ENCODE measurements at places on chromosomes 11 and 22.
A peak's percentile ranks its signal among the peaks of the same experiment; 100 is the strongest.

- no peak for DNase-seq
These were observed 38.6 kb upstream of the NOX4 start for GRCh38 chr11:89529626-89530380.

DNA sequence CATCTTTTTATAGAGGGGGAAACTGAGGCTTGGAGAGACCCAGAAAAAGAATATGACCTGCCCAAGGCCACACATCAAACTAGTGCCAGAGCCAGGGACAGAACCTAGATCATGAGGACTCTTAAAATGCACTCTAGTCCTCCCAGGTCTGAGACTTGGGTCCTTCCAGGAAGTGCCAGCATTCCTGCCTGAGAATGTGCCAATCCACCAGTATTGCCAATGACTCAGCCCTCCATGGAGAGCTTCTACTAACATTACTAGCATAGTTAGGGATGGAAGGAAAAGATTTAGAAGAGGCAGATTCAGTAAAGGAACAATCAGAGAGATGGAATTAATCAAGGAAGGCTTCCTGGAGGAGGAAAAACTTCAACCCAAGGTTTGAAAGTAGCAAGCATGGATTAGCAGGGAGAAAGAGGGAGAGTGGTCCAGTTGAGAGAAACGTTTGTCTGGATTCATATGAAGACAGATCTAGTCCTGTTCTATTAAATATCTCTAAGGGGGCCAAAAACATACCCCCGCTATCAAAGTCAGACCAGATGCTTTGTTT, 20.1 kb upstream of the SMIM35 start:
- DNase-seq, result no peak

GRCh38 chr11:71281204-71281603, 28.8 kb upstream of the SHANK2 start:
- no peak for DNase-seq

DNA sequence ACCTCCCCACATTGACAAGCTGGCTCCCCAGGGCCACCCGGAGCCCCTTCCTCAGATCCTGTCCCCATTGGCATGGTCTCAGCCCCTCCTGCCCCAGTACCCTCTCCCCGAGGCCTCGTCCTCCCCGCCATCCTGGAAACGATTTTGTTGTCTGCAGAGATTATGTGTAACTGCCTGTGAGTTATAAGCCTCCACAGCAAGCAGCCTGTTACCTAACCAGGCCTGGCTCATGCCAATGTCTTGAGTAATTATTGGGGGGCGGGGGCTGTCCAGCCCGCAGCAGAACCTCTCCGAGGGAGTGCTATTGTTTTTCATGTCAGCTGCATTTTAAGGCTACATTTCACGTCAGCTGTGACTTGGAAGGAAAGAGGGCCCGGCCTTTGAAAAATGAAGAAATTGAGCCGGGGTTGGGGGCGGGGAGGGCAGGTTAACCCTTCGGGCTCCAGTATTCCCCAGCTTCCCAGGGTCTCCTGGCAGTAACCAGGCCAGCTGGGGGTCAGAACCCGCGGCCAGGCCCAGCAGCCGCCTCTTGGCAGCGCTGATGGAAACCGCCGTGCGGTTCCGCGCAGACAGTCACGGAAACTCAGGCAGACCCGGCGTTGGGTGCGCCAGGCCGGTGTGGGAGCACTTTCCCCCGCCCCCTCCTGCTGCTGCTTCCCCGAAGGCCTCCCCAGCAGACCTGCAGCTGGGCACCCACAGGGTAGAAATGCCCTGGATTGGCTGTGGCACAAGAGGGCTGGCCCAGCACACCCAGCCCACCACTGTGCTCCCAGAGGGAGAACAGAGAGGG, 59.5 kb downstream of the CDKN1C start:
- DNase-seq, result peak; percentile 89

DNA sequence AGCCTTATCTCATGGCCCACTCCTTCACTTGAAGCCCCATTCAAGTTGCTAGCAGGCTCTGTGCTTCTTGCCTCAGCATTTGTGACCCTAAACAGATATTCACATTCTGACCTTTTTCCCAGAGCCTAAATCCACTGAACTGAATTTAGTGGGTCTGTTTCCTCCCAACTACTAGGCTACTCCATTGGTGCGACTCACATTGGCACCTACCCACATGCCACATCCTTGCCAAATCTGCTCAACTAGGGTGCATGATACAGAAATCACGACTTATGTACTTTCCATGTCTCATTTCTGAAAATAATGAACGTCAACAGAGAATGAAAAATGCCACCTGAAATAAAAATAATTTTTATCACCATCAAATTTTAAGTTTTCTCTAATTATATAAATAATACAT, 8.4 kb upstream of the MMP12 start:
- no peak for DNase-seq

- DNase-seq, result no peak
These were observed 58.8 kb downstream of the CHRDL2 start for GRCh38 chr11:74672332-74672955.

DNA sequence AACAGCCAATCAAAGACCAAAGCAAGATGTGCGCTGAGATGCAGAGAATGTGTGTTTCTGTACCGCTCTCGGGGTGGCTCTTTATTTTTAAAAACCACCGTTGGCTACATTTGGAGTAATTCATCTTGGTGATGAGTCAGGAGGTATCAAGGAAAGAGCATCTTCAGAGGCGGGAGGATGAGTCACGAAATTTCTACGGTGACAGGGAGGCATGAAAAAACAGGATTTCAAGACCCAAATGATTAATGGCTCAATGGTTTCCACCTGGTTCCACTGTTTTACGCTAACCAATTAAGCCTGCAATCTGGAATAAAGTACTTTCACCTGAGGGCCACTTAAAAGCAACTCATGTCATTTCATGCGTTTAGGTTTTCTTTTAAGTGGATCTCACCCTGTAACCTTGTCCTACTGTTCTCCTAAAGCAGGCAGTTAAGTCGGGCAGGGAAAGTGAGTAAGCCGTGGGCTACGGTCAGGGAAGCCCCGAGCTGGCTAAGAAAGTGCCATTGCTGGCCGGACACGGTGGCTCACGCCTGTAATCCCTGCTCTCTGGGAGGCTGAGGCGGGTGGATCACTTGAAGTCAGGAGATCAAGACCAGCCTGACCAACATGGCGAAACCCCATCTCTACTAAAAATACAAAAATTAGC, 74.6 kb downstream of the CELSR1 start:
- DNase-seq, result no peak

- peak; percentile 53 for DNase-seq
These were observed 540 bp downstream of the MS4A14 start for GRCh38 chr11:60396799-60397198.

- DNase-seq, result no peak
These were observed 41.3 kb downstream of the CECR2 start for GRCh38 chr22:17410576-17410975.

GRCh38 chr11:16817351-16817750, 78.9 kb downstream of the C11orf58 start:
- no peak for DNase-seq

GRCh38 chr22:40111451-40111850, 66.3 kb upstream of the TNRC6B start:
- DNase-seq, result no peak

- no peak for DNase-seq
These were observed 122.7 kb downstream of the DBX1 start for GRCh38 chr11:20037396-20038153.

GRCh38 chr11:129458278-129458677, 82.6 kb downstream of the BARX2 start:
- no peak for DNase-seq

- no peak for DNase-seq
These were observed 16.9 kb upstream of the RELT start for GRCh38 chr11:73359341-73359740.

DNA sequence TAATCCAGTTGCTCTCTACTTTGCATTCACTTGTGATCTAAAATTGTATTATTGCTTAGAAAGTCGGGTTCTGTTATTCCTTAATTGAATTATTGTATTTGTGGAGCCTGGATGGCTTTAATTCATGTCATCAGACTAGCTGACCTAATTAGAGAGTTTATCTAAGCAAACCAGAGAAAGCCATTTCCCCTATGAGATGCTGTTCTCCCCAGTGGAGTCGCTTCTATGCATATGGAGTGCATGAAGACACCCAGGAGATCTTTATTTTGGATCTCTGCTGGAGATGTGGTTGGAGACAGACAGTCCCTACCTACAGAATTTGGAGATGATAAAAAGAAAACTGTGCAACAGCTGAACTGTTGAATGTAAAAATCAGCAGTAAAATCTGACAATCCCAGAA, 45.2 kb upstream of the MYO18B start:
- no peak for DNase-seq

DNA sequence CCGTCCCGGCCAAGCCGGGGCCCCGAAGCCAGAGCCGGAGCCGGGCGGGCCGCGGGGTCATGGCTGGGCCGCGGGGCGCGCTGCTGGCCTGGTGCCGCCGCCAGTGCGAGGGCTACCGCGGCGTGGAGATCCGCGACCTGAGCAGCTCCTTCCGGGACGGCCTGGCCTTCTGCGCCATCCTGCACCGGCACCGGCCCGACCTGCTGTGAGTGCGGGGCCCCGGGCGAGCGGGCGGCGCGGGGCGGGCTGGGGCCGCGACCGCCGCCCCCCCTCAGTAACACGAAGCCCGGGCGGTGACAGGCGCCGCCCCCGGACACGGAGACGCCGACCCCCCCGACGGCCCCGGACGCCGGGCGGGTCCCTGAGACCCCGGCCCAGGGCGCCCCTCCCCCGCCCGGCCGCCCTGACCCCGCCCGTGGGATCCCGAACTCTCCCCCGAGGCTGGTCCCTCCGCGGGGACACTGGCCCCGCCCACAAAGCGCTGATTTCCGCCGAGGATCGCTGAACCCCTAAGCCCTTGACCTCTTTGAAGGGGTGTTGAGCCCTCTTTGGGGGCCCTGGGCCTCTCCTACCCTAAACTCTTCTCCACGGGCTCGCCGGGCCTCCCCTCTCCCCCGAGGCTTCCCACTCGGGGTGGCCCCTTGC, 389 bp downstream of the MICALL1 start:
- no peak for DNase-seq

DNA sequence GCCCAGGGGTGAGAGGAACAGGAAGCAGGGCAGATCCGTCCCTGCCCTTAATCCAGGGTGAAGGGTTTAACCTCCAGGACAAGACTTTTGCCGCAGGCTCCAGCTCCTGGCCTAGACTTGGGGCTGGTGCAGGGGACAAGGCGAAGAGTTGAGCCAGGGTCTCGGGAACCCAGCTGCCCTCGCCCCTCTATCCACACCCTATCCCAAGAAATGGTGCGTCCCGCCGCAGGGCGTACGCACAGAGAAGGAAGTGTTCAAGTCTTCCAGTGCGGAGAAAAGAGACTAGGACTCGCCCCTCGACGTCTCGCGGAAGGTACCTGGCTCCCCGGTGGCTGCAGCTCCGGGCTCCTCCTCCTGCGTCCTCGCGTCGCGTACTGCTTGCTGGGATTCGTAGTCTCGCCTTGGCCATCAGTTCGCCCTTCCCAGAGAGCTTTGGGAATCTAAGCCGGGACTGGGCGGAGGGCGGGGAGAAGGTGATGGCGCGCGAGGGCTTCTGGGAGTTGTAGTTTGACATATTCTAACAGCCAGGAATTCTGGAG, at the start of gene ZMAT5:
TSS of gene ZMAT5 (minus strand) at position 376 of the 539 bp plus-strand sequence. CDS start 18,463 bp downstream, outside the sequence.
- peak; percentile 95 for DNase-seq

DNA sequence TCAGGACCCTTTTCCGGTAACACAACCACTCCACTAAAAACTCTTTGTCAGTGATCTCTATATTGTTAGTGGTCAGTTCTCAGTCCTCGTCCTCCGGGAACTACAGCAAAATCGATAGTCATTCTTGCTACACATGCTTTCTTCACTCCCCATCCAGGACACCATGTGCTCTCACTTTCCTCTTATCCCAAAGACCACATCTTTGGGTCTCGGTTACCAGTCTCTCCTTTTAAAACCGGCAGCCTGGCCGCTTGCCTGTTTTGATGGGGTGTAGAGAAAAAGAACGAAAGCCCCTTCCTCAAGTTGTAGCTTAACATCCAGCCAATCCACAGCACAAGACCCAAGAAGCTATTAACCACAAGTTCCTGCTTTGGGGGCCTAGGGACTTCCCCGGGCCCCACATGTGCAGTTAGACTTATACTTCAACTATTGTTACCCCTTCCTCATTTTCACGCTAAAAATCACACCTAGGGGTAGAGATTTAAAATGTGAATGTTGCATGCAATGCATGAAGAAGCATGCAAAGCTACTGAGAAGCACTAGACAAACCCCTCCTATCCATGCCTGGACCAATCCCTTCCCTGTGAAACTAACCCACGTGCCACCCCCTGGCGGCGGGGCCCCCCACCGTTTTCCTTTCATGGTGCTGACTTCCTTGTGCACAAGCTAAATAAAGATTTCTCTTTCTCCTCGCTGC, 1.5 kb upstream of the TOLLIP start:
- DNase-seq, result peak; percentile 19

DNA sequence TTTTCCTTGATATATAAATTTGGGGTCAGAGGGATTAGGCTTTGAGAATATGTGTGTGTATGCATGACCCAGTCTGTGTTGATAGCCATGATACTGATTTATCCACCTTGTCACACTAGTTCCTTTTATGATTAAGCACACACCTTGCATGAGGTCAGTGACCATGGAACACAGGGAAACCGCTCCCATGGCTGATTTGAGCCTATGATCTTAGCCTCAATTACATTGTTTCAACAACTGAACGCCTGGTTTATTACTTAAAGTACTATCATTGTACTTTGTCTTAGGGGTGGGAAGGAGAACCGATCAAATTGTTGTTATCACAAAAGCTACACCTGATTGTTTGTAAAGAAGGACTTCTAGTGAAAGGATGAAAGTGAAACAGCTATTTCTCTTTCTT, 70.7 kb downstream of the ARFGAP2 start:
- DNase-seq, result no peak

GRCh38 chr11:86803136-86804045, 3.0 kb downstream of the PRSS23 start:
- no peak for DNase-seq

GRCh38 chr11:113287801-113288200, 26.6 kb upstream of the TTC12 start:
- no peak for DNase-seq

DNA sequence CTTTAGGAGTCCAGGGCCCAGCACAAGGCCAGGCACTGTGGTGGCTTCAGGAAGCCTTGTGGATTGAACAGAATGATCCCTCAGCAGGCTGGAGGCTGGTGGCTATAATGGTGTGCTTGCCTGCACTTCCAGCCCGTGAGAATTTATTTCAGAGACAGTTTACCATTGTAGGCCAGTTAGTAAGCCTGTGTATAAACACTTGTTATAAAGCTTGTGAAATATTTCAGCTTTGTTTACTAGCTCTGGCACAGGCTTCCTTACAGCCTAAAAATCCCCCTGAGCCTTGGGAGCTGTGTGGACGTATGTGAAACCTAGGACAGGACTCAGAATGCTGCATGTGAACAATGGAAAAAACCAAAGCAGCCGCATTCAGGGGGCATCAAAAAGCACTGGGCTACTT, 26.6 kb upstream of the ACER3 start:
- no peak for DNase-seq
